ENCODE measurements at places on chromosomes 3 and 15. TPM values are rescaled to one million over a fixed set of nuclear protein-coding genes. Genes with fewer than 3 reads are reported as not detected.
A peak's percentile ranks its signal among the peaks of the same experiment; 100 is the strongest.

DNA sequence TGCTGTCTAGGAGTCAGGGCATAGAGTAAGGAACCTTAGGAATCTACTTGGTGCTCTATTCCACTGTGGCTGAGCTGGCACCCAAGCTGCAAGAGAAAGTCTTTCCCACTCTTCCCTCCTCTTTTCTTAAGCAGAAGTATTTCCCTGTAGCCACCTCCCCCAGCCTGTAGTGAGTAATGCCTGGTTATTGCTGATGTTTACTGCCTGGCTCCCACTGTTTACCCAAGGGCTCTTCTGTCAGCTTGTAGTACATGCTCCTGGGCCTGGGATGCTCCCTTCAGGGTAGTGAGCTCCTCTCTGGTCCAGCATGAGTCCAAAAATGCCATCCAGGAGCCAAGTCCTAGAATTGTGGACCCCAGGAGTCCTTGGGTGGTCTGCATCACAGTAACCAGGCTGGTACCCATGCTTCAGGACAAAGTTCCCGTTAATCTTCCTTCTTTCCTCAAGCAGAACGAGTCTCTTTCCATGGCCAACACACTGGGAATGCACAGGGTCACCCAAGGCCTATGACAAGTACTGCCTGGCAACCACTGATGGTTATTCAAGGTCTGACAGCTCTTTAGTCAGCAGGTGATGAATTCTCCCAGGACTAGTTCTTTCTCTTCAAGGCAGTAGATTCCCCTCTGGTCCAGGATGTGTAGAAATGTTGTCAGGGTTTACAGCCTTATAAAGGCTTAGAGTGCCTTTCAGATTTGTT, 17.6 kb downstream of the GALK2 start:
- no peaks in the 10 kb centered on the region for H3K36me3 ChIP-seq
- no peak overlapping the region for H3K27ac ChIP-seq
- no peaks in the 10 kb centered on the region for H3K4me1 ChIP-seq
- H3K4me3 ChIP-seq: no peak overlapping the region

DNA sequence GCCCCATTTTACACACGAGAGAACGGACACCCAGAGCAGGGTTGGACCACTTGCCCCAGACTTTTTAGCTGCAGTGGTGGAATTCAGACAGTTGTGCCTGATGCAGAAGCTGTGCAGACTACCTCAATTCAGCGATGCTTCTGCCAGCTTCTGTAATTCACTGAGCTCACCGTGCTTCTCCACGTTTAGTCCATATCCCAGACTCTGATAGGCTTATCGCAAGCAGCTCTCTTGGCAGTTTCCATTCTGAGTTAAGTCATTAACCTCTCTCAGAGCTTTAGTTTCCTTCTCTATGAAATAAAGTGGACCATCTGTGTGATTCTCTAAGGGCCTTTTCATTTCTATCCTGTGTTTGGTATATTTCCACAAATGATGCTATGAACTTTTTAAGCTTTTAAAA, 37.1 kb downstream of the ABHD17C start:
- no peak for DNase-seq
- H3K36me3 ChIP-seq: no peaks in the 10 kb centered on the region
- peaks cover 2% of the 10 kb centered on the region for H3K27me3 ChIP-seq
- no peak overlapping the region for H3K27ac ChIP-seq

GRCh38 chr3:13277860-13278531, 142.1 kb downstream of the NUP210 start:
- H3K4me3 ChIP-seq: no peak overlapping the region
- peaks cover 35% of the 10 kb centered on the region for H3K4me1 ChIP-seq
- H3K36me3 ChIP-seq: no peaks in the 10 kb centered on the region
- DNase-seq: no peak

GRCh38 chr3:159356606-159357005, 554.8 kb downstream of the MFSD1 start:
- no peak overlapping the region for H3K4me3 ChIP-seq
- no peak for DNase-seq
- no peaks in the 10 kb centered on the region for H3K27me3 ChIP-seq
- H3K27ac ChIP-seq: no peak overlapping the region
- no peaks in the 10 kb centered on the region for H3K36me3 ChIP-seq
- H3K4me1 ChIP-seq: no peaks in the 10 kb centered on the region

DNA sequence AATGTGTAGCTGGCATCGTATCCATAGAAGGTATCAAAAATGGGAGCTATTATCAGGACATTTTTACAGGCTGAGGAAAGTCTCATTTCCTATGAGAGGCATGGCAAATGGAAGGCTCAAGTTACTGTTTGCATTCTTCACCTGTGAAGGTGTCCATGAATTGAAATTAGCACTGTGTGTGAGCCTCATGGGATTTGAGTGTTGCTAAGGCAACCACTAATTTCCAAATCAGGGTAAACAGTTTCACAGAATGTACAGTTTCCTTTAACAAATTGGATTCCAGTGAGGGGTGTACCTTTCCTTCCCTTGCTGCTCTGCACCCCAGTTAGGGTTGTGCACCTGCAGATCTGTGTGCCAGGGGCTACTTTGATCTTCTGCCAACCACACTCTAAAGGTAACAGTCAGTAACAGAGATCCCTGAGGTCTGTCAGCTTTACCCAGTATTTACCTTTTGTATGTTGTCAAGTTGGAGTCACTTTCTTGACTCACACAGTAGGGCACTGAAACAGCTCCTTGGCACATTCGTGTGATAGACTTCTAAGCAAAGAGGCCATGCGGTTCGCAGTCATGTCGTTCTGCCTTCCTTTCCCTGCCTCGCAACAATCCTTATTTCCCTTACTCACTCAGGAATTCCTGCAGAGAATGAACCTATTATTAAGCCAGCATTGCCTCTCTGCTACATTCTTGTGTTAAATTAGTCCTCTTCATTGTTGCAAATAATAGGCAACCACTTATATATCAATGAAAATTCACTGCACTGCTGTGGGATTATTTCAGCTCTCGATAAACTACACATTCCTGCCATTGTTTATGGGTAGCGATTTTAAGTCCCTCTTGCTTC, 129.8 kb upstream of the GBE1 start:
- no peaks in the 10 kb centered on the region for H3K27me3 ChIP-seq
- peaks cover 6% of the 10 kb centered on the region for H3K4me1 ChIP-seq
- H3K4me3 ChIP-seq: no peak overlapping the region
- H3K27ac ChIP-seq: no peak overlapping the region
- H3K36me3 ChIP-seq: no peaks in the 10 kb centered on the region
- no peak for DNase-seq

DNA sequence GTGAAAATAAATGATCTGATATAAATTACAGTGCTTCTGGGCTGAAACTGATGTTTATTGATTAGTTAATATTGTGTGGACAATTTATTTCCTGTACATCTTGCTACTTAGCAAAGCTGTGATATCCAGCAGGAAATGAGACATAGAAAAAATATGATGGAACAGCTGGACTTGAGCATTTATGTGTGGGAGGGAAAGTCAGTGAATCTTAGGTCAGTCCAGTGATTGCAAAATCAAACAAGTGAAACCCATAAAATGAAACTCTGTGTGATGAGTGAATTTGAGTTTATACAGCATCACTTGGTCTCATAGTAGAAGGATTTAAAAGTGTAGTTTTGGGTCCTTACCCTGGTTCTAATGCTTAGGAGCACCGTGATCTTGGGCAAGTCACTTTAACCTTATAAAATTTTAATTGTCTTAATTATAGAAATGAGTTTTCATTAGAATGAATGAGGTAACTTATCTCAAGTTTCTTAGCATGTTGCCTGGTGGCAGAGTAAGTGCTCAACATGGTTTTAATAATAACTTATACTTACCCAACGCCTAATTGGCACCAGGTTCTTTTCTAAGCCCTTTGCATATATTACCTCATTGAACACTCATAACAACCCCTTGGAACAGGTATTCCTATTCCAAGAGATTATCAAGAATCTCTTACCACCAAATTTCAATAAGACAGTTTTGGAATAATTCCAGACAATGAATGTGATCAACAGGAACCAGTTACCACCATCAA, 194.6 kb downstream of the ADAMTSL3 start:
- no peaks in the 10 kb centered on the region for H3K36me3 ChIP-seq
- DNase-seq: no peak
- no peaks in the 10 kb centered on the region for H3K4me1 ChIP-seq
- no peaks in the 10 kb centered on the region for H3K27me3 ChIP-seq
- no peak overlapping the region for H3K4me3 ChIP-seq
- no peak overlapping the region for H3K27ac ChIP-seq

GRCh38 chr15:31235311-31236183, 91.1 kb upstream of the KLF13 start:
- H3K36me3 ChIP-seq: no peaks in the 10 kb centered on the region
- peak overlapping the region; percentile 70 for H3K27ac ChIP-seq
- peaks cover 55% of the 10 kb centered on the region for H3K4me1 ChIP-seq
- DNase-seq: no peak
- no peaks in the 10 kb centered on the region for H3K27me3 ChIP-seq

DNA sequence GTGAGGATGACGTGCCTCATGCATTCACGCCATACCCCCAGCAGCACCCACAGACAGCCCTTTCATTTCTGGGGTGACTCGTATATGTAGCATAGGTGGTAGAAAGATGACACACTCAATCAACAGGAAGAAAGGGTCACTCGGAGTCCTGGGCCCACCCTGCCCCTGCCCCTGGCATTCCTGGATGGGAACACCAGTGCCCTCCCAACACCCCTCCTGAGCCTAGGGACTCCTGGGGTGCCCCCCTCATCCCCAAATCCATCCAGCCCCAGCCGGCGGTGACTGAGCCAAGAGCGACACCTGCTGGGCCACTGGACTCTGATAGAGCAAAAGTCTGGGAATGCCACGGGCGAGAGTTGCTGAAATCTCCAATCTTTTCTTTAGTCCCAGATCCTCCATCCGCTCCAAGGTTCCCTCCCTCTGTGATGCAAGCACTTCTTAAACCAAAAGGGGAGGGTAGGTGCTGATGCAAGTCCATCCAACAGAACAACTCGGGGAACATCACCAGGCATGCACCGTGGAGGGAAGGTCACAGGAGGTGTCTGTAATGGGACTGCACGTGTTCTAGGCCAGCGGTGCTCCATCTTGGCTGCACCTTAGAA, 31.1 kb downstream of the ACAN start:
- no peaks in the 10 kb centered on the region for H3K36me3 ChIP-seq
- H3K27me3 ChIP-seq: no peaks in the 10 kb centered on the region
- no peaks in the 10 kb centered on the region for H3K4me1 ChIP-seq
- no peak for DNase-seq
- H3K27ac ChIP-seq: no peak overlapping the region

DNA sequence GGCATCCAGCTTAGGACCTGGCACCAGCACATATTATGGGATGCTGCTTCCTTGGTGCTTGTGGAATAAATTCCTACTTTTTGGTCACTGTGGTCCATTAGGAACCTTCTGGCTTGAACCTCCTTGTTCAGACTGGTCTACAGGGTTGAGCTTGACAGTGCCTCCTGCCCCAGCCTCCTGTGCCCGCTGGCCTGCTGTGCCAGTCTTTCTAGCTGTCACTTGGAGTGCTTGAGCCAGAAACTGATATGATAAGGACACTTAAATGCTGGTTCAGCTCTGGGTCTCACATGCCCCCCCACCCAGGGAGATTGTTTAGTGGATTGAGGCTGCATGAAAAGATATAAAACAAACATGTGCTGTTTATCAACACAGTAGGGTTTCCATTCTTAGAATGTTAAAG, 147.8 kb downstream of the SLCO3A1 start:
- H3K4me1 ChIP-seq: no peaks in the 10 kb centered on the region
- DNase-seq: no peak
- no peaks in the 10 kb centered on the region for H3K36me3 ChIP-seq
- no peak overlapping the region for H3K27ac ChIP-seq
- H3K27me3 ChIP-seq: no peaks in the 10 kb centered on the region
- no peak overlapping the region for H3K4me3 ChIP-seq

GRCh38 chr3:40877631-40878463, 321.5 kb upstream of the CTNNB1 start:
- H3K36me3 ChIP-seq: no peaks in the 10 kb centered on the region
- peak overlapping the region; percentile 63 for H3K27ac ChIP-seq
- no peak for DNase-seq
- no peak overlapping the region for H3K4me3 ChIP-seq
- H3K4me1 ChIP-seq: no peaks in the 10 kb centered on the region

GRCh38 chr3:74413547-74414241, 200.8 kb downstream of the CNTN3 start:
- no peaks in the 10 kb centered on the region for H3K36me3 ChIP-seq
- no peak for DNase-seq
- H3K27me3 ChIP-seq: no peaks in the 10 kb centered on the region
- no peaks in the 10 kb centered on the region for H3K4me1 ChIP-seq
- no peak overlapping the region for H3K27ac ChIP-seq

DNA sequence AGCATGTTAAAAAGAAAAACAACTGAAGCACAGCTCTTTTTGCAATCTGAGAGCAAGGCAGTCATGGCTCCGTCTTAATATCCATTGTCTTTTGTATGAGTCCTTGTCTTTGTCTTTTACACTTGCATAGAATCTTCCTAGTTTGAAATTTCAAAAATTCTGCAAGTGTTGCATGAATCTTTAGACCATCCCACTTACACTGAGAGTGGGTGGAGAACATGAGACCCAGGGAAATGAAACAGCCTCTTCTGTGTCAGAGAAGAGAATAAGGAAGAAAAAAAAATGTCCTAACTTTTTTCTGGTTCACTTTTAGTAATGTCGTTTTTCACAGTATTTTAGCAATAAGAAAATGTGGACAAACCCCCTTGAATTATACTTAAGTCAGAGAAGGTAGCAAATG, 12.1 kb upstream of the DCLK3 start:
- no peak overlapping the region for H3K4me3 ChIP-seq
- H3K4me1 ChIP-seq: no peaks in the 10 kb centered on the region
- H3K27ac ChIP-seq: no peak overlapping the region
- DNase-seq: no peak

DNA sequence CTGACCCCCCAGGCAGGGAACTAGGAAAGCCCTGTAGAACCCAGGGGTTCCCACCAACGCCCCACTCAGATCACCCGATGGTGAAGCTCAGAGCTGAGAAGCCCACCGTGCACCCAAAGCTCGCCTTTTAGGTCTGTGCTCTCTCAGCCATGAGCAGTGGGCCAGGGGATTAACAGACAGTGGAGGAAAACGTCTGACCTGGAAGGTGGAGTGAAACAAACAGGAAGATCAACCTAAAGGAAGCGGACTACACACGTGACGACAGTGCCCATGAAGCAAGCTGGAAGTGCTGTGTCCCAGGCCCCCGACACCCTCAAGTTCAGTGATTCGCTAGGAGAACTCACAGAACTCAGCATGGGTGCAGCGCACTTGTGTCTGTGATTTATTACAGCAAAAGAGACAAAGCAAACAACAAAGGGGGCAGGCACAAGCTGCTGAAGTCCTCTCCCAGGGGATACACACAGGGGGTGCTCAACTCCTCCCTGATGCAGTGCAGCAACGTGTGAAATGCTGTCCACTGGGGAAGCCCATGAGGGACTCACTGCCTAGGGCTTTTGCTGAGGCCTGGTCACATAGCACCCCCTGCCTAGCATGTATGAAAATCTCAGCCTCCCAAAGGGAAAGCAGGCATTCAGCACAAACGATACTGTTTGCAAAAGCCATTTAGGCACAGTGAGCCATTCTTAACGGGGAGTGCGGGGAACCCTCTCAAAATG, 43.5 kb downstream of the CFAP92 start:
- no peak for DNase-seq
- no peak overlapping the region for H3K27ac ChIP-seq
- no peak overlapping the region for H3K4me3 ChIP-seq
- peaks cover 3% of the 10 kb centered on the region for H3K36me3 ChIP-seq

GRCh38 chr15:53462651-53463050, 296.8 kb downstream of the WDR72 start:
- no peak overlapping the region for H3K4me3 ChIP-seq
- H3K27ac ChIP-seq: no peak overlapping the region
- no peaks in the 10 kb centered on the region for H3K4me1 ChIP-seq
- DNase-seq: no peak
- H3K27me3 ChIP-seq: no peaks in the 10 kb centered on the region

LRTM1 gene
- total RNA-seq: 0.47 TPM

USP50 gene
- 0.33 TPM for total RNA-seq

GNAT1 gene
- total RNA-seq: 0.05 TPM

HYKK gene
- total RNA-seq: 2.2 TPM
